NCI-H226 (cell line): ENCODE measurements at places on chromosomes 16 and 17.

GRCh38 chr17:30368912-30369720 is 9.6 kb upstream of the CPD start:
- no peak for DNase-seq

DNA sequence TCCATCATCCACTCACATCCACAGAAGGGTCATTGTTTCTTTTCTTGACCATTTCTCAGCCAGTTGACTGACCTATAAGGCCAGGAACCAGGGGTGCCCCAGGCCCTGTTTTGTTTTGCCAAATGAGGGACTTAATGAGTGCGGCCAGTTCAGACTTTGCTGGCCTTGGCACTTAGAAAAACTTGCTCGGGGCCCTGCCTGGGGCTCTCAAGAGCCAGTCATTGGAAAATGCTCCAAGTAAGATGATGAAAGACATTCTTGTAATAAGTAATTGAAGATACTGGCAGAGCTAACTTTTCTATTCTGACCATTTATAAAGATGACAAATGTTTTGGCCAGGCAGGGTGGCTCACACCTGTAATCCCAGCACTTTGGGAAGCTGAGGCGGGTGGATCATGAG is 29.0 kb upstream of the CLEC18B start:
- no peak for DNase-seq

GRCh38 chr17:48215583-48216139 is 108.1 kb downstream of the SNX11 start:
- DNase-seq, result peak; percentile 52

DNA sequence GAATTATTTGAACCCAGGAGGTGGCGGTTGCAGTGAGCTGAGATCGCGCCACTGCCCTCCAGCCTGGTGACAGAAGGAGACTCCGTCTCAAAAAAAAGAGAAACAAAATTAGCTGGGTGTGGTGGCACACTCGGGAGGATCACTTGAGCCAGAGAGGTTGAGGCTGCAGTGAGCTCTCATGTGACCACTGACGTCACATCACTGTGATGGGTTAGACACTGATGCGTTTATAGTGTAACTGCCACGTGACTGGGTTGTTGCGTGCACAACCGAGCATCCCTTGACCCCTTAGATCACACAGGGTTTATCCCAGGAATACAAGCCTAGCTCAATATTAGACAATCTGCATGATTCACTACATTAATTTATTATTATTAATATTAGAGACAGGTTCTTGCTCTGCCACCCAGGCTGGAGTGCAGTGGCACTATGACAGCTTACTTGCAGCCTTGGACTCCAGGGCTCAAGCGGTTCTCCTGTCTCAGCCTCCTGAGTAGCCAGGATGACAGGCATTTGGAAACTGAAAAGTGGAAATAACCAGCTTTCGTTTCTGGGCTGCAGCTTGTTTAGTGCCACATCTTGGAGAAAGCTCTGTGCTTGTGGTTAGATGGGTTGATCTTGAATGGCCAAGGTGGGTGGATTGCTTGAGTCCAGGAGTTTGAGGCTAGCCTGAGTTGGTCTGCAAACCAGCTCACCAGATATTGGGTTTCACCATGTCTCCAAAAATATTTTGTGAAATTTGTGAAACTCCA is 26.4 kb upstream of the ABR start:
- no peak for DNase-seq

GRCh38 chr17:9894231-9894630 is 10.8 kb downstream of the RCVRN start:
- no peak for DNase-seq

GRCh38 chr16:26263406-26263805 is 571.6 kb downstream of the HS3ST4 start:
- DNase-seq, result no peak

DNA sequence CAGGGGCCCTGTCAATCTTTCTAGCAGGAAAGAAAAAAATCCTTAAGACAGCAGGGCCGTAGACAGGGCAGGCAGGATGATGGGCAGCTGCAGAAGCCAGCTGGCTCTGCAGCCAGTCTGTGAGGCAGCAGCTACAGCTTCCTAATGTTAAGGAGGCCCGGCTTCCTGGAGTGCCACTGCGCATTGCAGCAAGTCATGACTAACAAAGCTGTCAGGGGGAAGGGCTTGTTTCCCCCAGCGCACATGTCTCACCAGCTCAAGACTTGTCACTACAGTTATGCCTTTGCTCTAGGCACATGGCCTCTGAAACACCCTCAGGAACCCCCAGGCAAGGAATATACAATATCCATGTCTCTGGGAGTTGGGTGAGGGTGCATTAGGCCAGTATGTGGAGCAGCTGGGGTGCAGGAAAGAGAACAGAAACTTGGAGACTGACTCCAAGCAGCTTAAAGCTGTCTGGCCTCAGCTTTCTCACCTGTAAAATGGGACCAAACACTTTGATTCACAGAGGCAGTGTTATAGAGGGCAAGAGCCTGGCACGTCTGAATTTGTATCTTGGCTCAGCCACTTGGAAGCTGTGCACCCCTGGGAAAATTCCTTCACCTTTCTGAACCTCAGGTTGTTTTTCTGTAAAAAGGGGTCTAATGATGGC is 220.0 kb downstream of the HAPSTR1 start:
- no peak for DNase-seq

GRCh38 chr16:52350031-52350642 is 196.8 kb downstream of the TOX3 start:
- no peak for DNase-seq

- no peak for DNase-seq
These were observed 98.6 kb downstream of the GNAO1 start for GRCh38 chr16:56289862-56290261.
